Foreskin melanocyte (primary cell): ENCODE measurements at places on chromosomes 1 and 21.

DNA sequence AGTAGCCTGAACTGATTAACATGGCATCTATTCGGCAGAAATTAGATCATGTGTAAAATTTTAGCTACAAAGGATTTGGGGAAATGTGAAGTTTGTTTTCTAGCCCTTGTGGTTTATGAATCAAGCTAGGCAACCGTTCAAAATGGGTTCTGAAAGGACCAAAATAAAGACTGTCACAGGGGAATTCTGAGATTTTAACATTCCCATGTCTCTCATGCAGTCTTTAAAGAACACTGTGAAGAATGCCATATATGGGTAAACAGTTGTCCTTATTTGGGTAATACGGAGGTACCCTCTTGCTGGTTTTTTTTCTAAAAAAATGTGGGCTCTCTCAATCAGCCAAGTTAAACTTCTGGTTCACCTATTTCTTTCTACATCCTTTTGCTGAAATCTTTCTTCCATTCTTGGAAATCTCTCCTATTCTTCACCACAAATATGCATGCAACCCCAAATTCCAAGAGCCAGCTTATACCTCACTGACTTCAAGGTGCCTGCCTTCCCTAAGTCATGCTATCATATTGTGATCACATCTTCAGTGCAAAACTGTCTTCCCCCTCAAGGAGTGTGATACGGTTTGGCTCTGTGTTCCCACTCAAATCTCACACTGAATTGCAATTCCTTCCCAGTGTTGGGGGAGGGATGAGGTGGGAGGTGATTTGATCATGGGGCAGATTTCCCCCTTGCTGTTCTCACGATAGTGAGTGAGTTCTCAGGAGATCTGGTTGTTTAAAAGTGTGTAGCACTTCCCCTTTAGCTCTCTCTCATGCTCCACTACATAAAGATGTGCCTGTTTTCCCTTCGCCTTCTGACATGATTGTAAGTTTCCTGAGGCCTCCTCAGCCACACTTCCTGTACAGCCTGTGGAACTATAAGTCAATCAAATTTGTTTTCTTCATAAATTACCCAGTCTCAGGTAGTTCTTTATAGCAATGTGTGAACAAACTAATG lies 308.7 kb downstream of the TTLL7 start:
- DNase-seq: no peak

DNA sequence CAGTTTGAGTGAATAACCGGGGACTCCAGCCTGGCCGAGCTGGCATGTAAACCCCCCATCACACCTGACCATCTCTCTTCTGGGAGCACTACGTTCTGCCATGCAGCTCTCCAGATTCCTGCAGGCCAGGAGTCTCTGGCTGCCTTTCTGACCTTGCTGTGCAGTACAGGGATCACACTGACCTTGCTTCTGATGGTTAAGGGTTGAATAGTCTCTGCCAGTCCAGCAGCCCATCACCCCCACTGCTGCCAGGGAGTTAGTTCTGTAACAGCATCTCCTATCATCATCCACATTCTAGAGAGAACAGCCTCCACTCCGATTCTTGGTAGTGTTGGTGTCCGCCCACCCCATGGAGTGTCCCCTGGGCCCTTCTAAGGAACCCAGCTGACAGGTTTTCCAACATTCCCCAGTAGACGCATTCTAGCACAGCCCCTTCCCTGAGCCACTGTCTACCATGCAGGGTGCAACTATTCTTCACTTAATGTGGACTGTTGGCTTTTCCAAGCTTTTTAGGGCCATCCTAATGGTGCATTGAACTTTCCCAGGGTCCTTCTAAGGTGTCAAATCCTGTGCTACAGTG lies 109.8 kb downstream of the RIPK4 start:
- no peak for DNase-seq

DNA sequence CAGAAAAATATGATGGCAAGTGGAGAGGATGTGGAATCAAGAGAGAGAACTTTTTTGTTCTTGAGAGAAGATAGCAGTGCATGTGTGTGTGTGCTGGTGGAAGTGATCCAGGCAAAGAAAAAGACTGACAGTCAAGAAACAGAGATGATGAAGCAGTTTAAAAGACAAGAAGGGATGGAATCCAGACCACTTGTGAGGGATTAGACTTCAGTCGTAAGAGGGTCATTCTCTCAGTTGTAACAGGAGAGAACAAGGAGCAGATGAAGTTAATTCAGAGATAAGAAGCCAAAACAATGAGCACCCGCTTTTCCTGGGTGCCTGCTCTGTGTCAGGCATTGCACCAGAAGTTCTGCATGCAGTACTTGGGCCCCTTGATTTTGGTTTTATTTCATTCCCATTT lies 76.6 kb downstream of the RNF220 start:
- no peak for DNase-seq

- DNase-seq: peak; percentile 14
These were observed 41.3 kb downstream of the DYRK1A start for GRCh38 chr21:37407719-37408420.

DNA sequence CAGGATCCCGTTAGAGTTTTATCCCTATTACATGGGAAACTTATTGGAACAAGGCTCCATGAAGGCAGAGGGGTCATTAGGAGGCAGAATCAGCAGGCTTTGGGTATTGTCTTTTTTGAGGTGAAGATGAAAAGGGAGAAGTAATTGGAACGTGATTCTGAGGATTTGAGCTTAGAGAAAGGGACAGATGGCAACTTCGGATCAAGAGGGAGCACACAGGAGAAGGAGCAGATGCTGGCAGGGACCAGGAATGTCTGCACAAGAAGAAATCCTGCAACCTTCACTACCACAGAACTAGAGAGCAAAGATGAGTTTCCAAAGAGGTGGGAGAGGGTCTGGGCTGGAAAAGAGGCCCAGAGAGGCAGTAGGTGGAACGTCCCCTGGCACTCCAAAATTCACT lies 202.8 kb downstream of the RRAGC start:
- DNase-seq: no peak

DNA sequence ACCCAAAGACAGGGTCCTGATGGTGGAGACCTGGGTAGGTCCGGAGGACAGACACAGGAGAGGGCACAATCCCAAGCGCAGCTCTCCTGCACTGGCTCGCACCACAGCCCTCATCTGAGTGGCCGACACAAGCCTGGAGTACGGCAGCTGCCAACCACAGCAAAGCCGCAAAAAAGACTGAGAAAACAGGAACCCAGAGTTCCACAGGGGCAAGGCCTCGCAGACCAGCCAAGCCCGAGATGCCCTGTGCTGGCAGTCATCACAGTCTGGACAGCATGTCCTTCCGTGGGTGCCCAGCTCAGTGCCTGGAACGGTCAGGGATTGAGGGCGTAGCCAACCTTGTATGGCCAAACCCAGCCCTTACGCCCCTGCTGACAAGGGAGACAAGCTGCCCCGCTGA lies 11.4 kb downstream of the ZBTB48 start:
- no peak for DNase-seq

GRCh38 chr1:221072214-221072613 lies 193.0 kb downstream of the HLX start:
- DNase-seq: no peak

DNA sequence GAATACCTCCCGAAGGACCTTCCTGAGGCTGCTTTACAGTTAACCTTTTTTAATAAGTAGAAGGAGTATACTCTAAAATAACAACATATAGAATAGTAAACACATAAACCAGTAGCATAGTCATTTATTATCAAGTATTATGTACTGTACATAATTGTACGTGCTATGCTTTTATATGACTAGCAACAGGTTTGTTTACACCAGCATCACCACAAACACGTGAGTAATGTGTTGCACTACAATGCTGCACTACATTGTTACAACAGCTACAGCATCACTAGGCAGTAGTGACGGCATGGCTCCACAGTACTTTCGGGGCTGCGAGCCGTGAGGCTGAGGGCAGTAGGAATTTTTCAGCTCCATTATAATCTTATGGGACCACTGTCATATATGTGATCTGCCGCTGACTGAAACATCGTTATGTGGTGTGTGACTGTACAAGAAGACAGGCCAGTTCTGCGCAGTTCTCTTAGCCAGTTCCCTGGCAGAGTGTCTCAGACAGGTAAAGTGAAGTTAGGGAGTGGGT lies 82.8 kb upstream of the LRRC8D start:
- DNase-seq: no peak

GRCh38 chr1:213605732-213606131 lies 382.0 kb upstream of the PROX1 start:
- no peak for DNase-seq

DNA sequence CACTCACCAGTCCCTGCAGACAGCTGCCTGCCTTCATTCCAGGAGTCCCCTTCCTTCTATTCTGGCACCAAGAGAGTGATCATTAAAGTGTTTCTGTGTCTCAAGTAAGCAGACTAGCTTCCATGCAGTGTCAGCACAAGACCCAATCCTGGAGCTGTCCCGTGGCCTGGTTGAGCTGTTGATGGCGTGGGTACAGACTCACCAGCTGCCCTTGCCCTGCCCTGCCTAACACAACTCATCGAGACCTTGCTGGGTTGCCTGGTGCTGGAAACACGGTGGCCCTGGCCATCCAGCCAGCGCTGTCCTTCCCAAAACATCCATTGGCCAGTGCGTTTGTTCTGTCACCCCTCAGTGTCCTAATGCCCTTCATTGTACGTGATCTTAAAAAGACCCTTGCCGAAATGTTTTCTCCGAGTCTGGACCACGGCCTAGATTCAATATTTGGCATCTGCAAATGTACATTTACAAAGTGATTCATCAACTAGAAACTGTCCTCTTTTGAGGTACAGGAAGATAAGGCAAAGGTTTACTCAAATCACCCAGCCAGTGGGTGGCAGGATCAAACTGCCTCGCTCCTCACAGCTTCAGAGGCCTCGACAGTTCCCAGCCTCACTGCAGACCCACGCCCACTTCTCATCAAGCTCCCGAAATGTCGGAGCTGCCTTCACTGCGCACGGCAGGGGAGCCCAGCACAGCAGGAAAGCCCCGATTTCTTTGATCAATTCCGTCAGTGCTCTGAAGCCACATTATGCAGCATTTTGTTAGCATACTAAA lies 494.2 kb downstream of the KIF26B start:
- no peak for DNase-seq

- no peak for DNase-seq
These were observed 8.6 kb downstream of the CACNA1S start for GRCh38 chr1:201103666-201104065.

DNA sequence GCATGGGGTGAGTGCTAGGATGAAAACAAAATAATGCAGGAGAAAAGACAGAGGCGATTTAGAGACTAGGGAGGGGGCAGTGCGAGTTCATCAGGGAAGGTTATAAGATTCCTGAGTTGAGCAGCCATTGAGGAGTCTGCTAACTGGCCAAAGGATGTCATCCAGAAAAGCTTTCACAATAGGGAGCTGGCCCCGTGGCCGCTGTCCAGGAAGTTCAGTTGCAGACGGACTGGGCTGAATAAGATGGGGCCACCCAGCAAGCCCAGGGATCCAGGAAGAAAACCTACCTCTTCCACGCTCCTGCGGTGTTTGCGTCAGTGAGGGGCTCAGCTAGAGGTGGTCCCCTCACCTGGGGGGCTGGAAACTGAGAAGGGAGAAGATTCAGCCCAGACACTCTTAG lies 4.0 kb upstream of the PKP1 start:
- no peak for DNase-seq

DNA sequence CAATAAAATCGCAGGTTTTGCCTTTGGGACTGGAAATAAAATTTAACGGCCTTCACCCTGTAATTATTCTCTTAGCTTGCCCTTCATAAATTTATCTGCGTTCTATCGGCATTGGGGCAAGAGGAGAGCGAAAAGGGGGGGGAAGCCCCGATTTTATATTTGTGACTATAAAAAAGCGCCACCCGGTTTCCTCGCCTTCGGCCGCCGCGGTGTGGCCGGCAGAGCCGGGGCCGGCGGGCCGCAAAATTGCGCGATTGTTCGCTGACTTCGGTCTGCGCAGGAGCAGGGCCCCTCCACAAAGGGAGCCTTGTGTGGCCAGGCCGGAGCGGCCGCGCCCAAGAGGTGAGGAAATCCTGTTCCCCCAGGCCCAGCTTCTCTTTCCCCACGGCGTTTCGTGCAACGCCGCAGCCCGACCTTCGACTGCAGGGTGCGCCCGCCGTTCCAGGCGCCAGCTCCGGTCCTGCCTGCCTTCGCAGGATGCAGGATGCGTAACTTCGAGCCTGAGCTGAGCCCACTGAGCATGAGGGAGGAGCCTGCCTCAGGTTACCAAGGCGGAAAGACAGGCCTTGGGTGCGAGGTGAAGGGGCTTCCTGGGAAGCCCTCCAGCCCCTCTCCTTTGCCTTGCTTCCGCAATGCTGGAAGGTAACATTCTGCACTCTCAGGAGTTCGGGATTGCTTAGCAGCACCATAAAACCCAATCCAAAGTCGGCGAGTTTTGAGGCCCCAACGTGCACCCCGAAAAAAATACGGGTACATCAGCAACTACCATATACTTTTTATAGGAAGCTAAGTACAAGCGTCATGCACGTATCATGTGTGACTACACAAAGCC lies 4.9 kb upstream of the TBX15 start:
- no peak for DNase-seq

- DNase-seq: no peak
These were observed at the start of gene C1orf141 for GRCh38 chr1:67134695-67135094. Gene C1orf141, minus strand, starts transcription at chr1:67134970. Its CDS starts 7,730 bp downstream, at chr1:67127240.

- DNase-seq: no peak
These were observed 34.3 kb downstream of the XKR8 start for GRCh38 chr1:27994060-27994459.
